ENCODE measurements at places on chromosomes 13 and 19.

DNA sequence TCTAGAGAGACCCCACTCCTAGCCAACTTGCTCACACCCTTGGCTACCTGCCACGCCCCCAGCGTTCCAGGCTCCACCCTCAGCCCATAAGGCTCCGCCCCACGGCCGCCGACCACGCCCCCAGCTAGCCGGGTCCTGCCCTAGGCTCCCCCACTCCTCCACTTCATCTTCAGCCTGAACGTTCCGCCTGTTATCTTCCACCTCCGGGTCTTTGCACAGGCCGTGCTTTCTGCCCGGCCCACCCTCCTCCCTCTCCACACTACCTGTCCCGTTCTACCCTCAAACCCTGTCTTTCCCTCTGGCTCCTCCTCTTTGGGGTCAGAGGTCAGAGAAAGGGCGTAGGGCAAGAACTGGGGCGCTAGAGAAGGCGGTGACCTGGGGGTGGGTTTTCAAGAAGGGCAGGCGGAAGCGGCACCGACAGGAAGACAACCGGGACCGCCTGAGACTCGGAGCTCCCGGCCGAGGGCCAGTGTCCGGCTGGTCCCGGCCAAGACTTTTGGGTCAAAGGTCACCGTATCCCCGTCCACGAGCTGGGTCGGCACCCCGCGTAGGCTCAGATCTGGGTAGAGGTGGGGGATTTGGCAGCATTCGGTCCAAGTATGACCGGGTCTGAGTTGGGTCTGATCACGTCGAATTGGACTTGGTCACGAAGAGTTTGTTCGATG lies 2.2 kb downstream of the PDE4C start:
- peak overlapping the region; percentile 94 for H3K27ac ChIP-seq
- H3K36me3 ChIP-seq: no peaks in the 10 kb centered on the region
- no peak for DNase-seq

DNA sequence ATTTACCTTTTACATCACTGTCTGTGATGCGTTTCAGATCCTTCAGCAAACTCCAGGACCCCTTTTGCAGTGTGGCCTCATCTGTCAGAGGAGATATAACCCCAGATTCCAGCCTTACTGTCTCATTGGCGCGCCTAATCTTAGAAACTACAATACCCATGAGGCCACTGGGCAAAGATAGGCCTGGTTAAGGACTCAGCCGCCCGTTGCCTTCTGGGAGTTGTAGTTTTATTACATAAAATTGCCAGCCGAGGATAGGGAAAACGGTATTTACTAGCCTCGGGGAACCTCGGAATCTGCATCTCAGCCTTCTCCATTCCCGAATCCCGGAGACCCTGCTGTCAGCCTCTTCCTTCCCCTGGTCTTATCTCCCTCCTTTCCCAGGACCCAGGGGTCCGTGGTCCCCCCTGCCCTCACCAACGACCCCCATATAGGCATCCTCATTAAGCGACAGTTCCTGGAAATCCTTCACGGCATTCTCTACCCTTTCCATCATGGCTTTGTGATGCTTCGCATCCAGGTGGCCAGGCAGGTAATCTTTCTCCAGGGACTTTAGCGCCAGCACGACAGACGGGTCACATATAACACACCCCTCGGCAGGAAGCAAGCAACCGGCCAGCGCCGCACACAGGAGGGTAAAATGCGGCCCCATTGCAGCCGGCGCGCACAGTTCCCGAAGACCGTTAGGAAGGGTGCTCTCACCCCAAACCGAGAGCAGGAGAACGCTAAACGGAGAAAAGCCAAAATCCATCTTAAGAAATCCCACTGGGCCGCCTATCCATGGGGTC lies 1.3 kb downstream of the IZUMO1 start:
- peaks cover 12% of the 10 kb centered on the region for H3K27me3 ChIP-seq
- peak overlapping the region; percentile 24 for H3K27ac ChIP-seq
- no peak overlapping the region for H3K4me3 ChIP-seq
- H3K36me3 ChIP-seq: peaks cover 4% of the 10 kb centered on the region

DNA sequence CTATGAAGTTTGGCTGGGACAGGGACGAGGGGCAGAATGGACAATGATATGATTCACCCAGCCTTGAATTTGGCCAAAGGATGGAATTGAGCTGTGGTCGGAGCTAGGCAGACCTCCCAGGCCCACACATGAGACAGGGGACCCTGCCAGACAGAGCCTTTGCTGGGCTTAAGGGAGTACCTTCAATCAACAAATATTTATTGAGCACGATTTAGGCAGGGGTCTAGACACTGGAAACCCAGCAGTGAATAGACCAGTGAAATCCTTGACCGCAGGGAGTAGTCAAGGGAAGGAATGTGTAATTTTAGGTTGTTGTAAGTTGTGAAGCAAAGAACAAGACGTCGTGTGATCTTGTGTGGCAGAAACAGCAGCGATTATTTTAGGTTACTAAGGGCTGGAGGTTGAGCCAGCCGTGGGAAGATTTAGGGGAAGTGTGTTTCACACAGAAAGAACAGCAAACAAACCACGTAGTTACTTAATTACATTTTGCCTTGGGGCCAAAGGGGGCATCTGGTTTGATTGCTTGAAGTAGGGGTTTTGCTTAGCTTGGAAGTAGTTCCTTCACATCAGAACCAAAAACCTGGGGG lies 16.9 kb upstream of the AP1M2 start:
- peak; percentile 66 for DNase-seq
- no peaks in the 10 kb centered on the region for H3K27me3 ChIP-seq
- no peaks in the 10 kb centered on the region for H3K36me3 ChIP-seq
- H3K4me3 ChIP-seq: peak overlapping the region; percentile 97

DNA sequence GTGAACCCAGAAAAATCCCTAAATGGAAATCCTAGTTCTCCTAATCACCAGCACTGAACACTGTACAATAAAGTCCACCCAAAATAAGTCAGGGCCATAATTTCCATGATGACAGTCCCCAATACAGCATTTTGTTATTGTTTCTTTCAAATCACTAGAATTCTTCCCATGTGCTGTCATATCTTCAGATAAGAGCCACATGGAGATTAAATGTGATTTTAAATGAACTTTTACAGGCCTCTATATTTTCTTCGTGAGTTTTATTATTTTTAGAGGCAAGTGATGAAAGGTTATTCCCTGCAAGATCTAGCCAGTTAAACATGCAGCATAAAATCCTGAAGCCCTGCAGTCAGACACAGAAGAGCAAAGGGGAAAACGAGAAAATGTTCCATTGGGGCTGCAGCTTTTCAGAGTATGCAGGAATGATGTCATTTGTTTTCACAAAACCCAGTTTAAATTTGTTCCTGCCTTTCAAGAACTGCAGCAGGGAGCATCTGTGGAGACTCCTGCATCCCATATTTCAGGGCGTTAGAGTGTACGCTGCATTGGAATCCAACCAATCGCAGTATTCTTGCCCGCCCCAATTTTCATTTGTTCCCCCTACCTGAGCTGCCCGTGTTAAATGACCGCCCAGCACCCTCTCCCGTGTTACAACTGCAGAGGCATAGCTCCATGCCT lies 167.2 kb upstream of the KLF12 start:
- no peaks in the 10 kb centered on the region for H3K4me1 ChIP-seq
- H3K36me3 ChIP-seq: no peaks in the 10 kb centered on the region
- H3K27me3 ChIP-seq: peaks cover 2% of the 10 kb centered on the region
- no peak overlapping the region for H3K27ac ChIP-seq
- H3K4me3 ChIP-seq: no peak overlapping the region

- H3K27ac ChIP-seq: no peak overlapping the region
- no peak overlapping the region for H3K4me3 ChIP-seq
- no peaks in the 10 kb centered on the region for H3K36me3 ChIP-seq
- H3K4me1 ChIP-seq: peaks cover 43% of the 10 kb centered on the region
- no peak for DNase-seq
These were observed 116.4 kb downstream of the AKAP11 start for GRCh38 chr13:42388326-42388725.

DNA sequence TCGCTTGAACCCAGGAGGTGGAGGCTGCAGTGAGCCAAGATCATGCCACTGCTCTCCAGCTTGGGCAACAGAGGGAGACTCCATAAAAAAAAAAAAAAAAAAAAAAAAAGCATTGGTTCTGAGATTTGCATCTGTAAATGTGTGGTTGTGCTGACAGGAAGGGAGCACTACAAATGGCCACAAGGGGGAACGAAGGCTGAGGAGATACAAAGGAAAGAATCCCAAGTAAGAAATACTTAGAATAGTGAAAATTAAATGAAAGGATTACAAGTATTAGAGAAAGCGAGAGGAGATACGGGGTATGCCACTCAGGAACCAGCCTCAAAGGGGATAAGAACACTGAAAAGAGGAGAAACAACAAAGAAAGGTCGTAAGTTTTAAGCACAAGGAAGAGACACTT lies 284.9 kb downstream of the KLF12 start:
- H3K36me3 ChIP-seq: peaks cover 7% of the 10 kb centered on the region
- DNase-seq: no peak
- H3K27ac ChIP-seq: no peak overlapping the region

- no peak overlapping the region for H3K4me3 ChIP-seq
- H3K27me3 ChIP-seq: peaks cover 45% of the 10 kb centered on the region
- H3K27ac ChIP-seq: no peak overlapping the region
- no peaks in the 10 kb centered on the region for H3K4me1 ChIP-seq
- no peaks in the 10 kb centered on the region for H3K36me3 ChIP-seq
These were observed 17.2 kb downstream of the FGF9 start for GRCh38 chr13:21688056-21688455.

- H3K4me3 ChIP-seq: no peak overlapping the region
- no peaks in the 10 kb centered on the region for H3K27me3 ChIP-seq
- no peaks in the 10 kb centered on the region for H3K36me3 ChIP-seq
These were observed 5.6 kb downstream of the NAPA start for GRCh38 chr19:47509170-47509847.

- H3K27me3 ChIP-seq: peaks cover 43% of the 10 kb centered on the region
- H3K27ac ChIP-seq: no peak overlapping the region
- no peak overlapping the region for H3K4me3 ChIP-seq
- DNase-seq: no peak
These were observed 16.5 kb downstream of the NFIX start for GRCh38 chr19:13011653-13012389.

GRCh38 chr19:20412846-20413245 lies 152.7 kb downstream of the ZNF737 start:
- H3K4me1 ChIP-seq: no peaks in the 10 kb centered on the region
- H3K27me3 ChIP-seq: no peaks in the 10 kb centered on the region
- H3K27ac ChIP-seq: no peak overlapping the region
- H3K4me3 ChIP-seq: no peak overlapping the region
- no peak for DNase-seq

GRCh38 chr19:29673451-29674371 lies 8.4 kb downstream of the PLEKHF1 start:
- H3K36me3 ChIP-seq: peaks cover 8% of the 10 kb centered on the region
- H3K4me3 ChIP-seq: peak overlapping the region; percentile 94
- DNase-seq: no peak
- H3K27me3 ChIP-seq: no peaks in the 10 kb centered on the region

DNA sequence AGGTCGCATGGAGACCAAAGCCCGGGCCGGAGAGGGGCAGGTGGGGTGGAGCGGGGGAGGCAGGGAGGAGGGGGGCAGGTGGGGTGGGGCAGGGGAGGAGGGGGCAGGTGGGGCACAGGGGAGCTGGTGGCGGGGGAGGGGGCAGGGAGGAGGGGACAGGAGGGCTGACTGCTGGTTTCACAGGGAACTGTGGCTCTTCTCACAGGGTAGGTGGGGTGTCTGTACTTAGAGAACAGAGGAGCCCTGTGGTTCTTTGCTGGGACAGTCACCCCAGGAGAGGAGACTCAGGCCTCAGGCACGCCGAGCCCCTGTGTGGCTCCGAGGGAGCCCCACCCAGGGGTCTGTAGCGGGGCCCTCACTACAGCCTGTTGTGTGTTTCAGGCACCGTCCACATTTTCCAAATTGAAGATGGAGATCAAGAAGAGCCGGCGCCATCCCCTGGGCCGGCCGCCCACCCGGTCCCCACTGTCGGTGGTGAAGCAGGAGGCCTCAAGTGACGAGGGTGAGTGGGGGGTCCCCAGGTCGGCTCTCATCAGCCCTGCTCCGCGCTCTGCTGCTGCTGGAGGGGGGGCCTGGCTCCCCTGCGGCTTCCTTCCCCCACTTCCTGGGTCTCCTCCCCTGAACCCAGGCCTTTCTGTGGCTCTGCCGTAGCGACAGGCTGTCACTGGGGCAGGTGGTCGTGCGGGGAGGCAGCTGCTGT lies 162.7 kb downstream of the KDM4B start:
- H3K27ac ChIP-seq: no peak overlapping the region
- no peaks in the 10 kb centered on the region for H3K27me3 ChIP-seq
- no peaks in the 10 kb centered on the region for H3K36me3 ChIP-seq
- no peak overlapping the region for H3K4me3 ChIP-seq
- no peak for DNase-seq

DNA sequence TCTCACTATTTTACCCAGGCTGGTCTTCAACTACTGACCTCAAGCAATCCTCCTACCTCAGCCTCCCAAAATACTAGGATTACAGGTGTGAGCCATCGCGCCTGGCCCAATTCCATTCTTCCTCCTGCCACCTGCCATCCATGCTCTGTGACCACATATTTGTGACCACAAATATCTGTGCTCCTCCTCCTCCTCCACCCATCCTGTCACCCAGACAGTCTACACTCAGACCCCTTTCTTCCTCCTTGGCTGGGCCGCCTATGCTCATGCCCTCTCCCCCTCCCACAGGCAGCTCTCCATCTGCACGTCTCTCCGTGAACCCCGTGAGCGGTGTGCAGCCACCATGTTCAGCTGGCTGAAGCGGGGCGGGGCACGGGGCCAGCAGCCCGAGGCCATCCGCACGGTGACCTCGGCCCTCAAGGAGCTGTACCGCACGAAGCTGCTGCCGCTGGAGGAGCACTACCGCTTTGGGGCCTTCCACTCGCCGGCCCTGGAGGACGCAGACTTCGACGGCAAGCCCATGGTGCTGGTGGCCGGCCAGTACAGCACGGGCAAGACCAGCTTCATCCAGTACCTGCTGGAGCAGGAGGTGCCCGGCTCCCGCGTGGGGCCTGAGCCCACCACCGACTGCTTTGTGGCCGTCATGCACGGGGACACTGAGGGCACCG lies 3.2 kb downstream of the EHD2 start:
- H3K4me1 ChIP-seq: no peaks in the 10 kb centered on the region
- no peak overlapping the region for H3K4me3 ChIP-seq
- peaks cover 34% of the 10 kb centered on the region for H3K27me3 ChIP-seq
- H3K36me3 ChIP-seq: no peaks in the 10 kb centered on the region
- H3K27ac ChIP-seq: no peak overlapping the region

DNA sequence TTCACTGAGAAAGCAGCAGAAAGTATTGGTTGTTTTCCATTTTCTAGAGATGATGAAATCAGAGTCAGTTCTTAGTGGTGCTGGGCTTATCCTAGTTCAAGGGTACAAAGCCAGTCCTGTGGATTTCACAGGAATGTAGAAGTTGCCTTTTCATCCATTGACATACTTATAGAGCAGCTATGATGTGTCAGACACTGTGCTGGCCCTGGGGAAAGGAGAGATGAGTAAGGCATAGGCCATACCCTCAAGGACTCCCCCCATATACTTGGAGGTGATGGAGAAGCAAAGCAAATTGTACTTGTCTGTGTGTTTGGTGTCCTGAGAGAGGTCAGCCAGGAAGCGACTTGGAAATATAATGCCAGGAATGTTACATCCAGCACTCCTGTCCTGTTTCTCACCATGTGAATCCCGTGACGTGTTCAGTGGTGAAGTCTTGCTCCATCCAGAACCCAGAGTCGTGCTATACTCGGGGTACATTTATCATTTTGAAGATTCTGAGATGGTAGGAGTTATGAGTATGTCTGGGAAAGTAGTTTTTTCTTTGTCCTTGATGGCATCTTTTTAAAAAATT lies 22.6 kb downstream of the ERCC5 start:
- no peaks in the 10 kb centered on the region for H3K27me3 ChIP-seq
- H3K4me1 ChIP-seq: peaks cover 30% of the 10 kb centered on the region

Data from natural killer cell treated with Interleukin-12 subunit alpha and Interleukin-12 subunit beta and Interleukin-15 and Interleukin-18, amount 100 ng/mL, for 72 hours (primary cell).